ENCODE measurements at places on chromosomes 5 and 9.

DNA sequence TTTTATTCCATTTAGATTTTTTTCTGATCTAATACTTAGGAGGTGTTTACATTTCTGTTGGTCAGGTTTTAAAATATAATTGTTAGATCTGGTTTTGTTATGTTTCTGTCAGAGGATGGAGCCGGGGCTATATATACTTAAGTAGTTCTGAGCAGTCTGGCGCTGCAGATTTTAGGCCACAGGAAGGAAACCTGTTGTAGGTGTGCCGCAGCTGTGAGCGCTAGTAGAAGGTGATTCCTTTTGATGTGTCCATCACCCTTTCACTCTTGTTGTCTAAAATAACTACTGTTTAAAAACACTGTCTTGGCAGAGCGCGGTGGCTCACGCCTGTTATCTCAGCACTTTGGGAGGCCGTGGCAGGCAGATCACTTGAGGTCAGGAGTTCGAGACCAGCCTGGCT lies 17.0 kb downstream of the ZBTB34 start:
- DNase-seq: no peak

DNA sequence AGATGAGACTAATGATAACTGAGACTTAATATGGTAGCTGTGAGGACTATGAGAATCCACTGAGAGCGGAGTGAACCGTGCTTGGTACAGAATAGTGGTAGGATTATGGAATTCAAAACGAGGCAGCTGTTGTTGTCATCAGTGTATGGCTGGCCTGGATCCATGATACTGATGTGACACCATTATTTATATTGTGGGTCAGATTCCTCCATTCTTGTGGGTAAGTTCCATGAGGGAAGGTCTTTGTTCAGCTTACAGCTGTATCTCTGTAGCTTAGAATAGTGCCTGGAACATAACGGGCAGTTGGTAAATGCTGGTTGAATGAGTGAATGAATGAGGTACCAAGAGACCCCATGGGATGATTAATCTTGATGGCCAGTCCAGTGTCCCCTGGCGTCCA lies 61.8 kb downstream of the ACER2 start:
- DNase-seq: no peak

DNA sequence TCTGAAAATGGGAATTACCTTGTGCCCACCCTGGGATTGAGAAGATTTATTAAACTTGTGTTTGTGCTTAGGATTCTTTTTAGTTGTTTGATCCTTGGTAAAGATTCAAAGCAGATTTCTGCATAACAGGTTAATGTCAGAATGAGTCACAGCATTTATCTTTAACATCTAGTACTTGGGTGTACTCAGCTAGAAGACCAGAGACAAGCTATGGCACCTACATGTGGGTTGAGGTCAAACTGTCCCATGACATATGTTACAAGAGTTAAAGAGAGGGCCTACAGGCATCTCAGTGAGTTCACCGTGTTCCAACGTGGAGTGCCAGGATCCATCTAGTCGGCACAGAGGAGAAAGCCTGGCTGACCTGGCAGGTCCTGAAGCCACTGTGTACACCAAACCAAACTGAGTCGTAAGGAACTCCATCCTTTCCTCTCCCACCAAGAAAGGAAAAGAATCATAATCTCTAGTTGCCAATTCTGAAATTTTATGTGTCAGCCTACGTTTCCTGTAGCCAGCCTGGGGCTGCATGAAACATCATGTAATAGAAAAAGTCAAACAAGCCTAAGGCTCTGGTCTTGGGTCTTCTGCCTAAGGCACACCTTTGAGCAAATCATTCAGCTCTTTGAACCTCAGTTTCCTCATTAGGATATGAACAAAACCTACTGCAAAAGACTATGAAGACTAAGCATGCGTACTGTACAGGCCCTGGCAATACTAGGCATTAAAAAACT lies 73.7 kb downstream of the RCL1 start:
- no peak for DNase-seq

DNA sequence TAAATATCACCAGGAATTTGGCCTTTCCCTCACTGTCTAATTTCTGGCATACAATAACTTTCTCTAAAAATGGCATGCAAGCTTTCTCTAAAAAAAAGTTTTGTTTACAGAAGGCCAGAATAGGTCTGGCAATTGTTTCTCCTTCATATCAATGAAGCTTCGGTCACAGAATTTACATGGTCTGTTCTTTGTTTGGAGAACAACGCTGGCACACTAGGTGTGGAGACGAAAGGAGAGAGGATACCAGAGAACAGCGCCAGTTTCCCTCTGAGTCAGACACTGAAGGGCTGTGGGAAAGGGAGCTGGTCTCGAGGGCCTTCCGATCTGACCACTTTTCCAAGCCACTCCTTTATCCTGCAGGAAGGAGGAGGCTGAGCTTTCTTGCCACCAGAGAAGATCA lies 60.1 kb upstream of the ITGA1 start:
- no peak for DNase-seq

- no peak for DNase-seq
Measured at GRCh38 chr9:98805506-98806272, 1.8 kb upstream of the GALNT12 start.

DNA sequence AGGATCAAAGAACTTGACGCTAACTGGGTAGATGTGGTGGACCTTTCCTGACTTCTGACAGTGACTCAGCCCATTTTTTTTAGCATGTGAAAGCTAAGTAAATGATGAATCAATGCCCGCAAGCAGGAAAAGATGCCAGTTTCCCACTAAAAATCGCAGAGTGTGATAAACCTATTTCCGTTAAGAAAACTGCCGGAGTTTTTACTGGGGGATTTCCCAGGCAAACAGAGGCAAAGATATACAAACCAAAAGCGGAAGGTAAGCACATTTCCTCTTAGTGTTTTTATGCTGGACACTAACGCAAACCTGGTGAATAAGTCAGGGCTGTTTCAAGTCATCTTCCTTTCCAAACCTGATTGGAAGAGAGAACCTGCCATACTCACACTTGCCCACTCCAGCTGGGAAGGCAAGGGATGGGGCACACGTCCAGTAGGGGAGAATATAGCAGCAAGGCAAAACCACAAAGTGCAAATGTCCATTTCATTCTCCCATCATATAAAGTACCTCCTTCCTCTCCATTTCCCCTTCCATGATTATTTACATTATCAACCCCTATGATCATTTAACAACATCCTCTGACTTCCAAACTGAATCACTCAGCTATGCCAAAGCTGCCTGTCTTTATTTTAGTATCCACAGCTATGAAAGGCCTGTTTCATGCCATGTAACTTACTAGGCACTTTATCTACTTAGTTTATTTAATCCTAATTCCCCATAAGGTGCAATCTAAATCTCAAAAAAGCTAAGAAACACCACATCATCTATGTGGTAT lies 349.7 kb upstream of the RFX3 start:
- DNase-seq: no peak

DNA sequence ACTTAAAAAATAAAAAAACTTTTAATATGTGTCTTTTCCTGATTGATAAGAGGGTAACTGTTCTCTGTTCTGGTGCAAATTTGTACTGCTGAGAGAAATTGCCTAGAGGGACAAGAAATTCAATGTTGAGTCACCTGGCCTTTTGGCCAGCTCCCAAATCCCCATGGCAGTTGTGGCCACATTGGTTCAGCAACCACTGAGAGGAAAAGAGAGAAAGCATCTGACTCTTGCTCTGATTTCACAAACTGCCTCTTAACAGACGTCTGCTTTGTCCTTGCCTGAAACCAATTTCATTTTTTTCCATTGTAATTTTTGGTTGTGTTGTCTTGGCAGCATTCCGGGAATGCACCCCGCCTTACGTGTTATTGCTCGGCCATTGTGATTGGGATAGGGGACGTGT lies 42.4 kb downstream of the NTRK2 start:
- no peak for DNase-seq

DNA sequence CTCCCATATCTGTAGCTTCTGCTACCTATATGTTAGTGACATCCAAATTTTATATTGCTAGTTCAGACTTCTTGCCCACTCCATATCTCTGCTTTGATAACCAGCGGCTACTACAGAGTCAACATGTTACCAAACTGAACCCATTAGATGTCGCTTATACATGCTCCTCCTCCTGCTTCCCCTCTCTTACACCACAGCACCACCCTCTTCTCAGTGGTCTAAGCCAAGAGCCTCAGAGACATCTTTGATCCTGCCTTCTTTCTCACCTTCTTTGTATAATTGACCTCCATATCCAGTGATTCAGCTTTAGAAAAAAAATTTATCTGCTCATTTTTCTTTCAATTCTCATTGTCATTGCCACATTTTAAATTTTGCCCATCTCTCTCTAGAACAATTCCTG lies 408.2 kb upstream of the TLE4 start:
- DNase-seq: no peak

- peak; percentile 30 for DNase-seq
Measured at GRCh38 chr5:32390819-32391591, 53.5 kb downstream of the ZFR start.

GRCh38 chr5:56190497-56190896 lies 42.6 kb downstream of the ANKRD55 start:
- peak; percentile 39 for DNase-seq

- no peak for DNase-seq
Measured at GRCh38 chr5:57179262-57180200, 5.7 kb downstream of the GPBP1 start.

DNA sequence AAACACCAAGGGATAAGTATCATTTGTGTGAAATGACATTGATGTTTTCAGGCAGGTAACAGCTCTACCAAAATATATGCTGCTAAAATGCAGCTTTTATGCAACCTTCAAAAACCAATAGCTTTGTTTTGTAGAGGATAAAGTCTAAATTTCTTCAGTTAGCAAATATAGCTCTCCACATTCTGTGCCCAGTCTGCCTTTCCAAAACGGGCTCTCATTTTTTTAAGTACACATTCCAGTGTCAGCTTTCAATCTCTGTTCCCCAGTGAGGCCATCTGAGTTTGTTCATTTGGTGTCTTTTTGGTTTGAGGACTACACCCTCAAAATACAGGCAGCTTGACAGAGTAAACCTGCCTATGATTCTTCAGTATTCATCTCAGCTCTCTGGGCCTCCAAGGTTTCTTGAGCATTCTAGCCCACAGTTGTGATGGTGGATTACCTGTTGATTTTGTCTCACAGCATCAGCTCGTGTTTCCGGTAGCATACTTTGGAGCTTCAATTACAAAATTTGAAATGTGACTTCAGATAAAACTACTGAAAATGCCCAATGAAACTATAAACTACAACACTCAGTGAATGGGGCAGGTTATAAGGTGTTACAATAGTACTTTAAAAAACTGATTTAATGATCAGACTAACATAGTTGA lies 55.7 kb downstream of the NR3C1 start:
- no peak for DNase-seq

DNA sequence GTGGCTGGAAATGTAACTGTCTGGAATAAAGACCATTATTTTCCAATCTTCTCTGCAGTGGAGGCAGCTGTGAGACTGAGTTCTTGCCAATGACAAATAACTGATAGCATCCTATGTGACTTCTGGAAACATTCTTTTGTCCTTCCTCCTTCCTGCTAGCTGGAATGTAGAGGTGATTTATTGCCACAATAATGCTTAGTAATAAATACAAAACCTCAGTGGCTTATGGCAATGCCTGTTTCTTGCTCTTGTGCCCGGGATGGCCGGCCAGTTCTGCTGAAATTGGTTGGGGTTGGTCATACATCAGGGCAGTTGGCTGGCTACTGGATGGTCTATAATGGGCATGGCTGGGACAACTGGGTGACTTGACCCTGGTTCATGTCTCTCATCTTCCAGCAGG lies 12.2 kb upstream of the TEX48 start:
- no peak for DNase-seq

GRCh38 chr5:169796731-169797130 lies 159.7 kb downstream of the DOCK2 start:
- DNase-seq: no peak

DNA sequence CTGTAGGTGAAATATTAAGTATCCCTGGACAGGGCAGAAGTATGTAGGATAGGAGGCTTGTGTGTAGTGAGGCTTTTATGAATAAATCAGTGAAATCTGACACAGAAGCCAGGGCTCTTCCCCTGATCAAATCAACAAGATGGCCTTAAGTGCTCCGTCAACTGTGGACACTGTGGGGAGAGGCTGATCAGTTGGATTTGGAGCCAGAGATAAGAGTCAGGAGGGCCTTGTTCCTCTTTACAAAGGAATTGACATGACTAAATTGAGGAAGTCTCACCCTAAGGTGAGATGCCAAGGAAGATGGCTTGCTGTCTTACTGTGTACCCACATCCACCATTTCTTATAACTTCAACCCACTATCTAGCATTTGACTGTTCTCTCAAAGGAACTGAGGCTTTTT lies 91.6 kb upstream of the PRRC1 start:
- no peak for DNase-seq

DNA sequence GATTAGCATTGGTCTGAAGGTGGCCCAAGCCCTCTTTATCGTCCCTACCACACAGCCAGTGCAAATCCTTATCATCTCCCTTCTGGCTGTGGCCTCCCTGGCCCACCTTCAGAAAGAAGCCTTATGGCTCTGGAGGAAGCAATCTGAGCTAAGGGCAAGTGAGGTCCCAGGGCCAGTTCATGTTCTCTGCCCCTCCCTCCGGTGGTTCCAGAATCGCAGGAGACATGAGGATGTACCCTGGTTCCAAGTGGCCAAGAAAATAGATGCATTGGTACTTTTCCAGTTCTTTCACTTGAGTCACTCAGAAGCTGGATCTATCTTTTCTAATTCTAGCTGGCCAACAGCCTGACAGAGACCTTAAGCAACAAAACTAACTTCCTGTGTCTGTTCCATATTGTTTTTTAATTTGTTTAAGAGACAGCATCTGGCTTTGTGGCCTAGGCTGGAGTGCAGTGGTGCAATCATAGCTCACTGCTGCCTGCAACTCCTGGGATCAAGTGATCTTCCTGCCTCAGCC lies 60.7 kb downstream of the LHFPL2 start:
- DNase-seq: no peak

DNA sequence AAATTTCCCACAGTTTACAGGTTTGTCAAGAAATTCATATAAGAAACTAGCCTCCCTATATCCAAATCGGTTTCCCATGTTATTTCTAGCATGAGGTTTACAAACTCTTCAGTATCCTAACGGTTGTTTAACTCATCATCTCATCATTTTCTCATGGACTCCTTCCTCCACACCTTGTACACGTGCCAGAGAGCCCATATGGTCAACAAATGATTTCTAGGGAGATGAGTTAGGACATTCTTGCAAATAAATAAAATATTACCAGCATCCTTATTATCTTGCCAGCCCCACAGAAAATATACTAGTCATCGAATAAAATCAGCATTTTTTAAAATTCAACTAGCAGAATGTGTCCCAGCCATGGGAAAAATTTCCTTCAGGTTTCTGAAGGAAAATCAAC lies 285.2 kb downstream of the EBF1 start:
- no peak for DNase-seq

DNA sequence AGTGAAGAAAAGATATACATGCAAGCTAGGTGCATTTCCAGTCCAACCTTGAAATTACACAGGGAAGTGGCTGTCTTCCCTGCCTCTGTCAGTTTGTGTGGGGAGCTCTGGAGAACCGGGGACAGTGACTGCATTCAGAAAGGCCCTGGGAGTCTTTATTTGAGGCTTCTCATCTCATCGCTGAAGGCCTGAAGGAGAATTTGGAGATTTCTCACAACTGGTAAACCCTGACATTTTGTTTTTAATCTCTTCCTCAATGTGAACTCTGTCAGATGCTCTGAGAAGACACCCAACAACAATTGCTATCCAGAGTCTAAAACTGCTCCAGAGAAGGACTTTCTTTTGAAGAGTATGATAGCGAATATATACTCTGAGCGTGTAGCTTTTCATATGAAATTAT lies 33.0 kb downstream of the MACIR start:
- DNase-seq: no peak

Measured in CD4-positive, alpha-beta T cell treated with Interleukin-15 for 1 hour (primary cell).